Stimulated activated CD8-positive, alpha-beta memory T cell treated with anti-CD3 and anti-CD28 coated beads, Interleukin-4, amount 100 ng/mL, for 1 hour (primary cell): ENCODE measurements at places on chromosomes 7 and 10.

DNA sequence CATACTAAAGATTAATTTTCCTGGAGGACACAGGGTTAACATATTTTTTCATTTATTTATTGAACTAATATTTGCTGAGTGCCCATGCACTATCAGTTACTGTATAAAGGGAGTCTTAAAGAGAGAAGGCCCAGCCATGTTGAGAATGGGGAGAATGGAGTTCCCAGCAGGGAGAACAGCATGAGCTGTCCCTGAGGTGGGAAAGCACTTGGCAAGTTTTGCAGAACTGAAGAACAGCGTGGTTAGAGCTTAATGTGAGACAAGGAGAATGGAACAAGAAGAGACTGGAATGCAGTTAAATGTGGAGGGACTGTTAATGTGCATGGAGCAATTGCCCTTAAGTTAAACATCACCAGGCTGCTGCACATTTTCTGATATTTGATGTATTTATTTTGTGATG is 435.4 kb downstream of the SUGCT start:
- no peak for DNase-seq

DNA sequence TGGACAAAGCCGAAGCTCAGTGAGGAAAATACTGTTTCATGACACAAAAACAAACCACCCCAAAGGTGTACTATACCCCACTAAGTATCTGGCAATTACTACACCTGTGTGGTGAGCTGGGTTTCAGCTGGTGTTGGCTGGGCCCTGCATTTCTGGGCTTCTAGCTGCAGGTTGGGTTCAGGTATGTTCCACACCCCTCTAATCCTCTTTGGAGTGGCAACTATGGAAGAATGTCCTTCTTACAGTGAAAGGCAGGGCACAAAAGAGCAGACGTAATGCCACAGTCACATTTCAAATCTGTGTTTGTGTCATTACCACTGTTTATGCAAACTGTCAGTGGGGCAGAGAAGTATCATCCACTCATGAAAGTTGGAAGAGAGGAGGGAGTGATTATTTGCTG is 201.5 kb upstream of the FZD1 start:
- no peak for DNase-seq

GRCh38 chr7:101882595-101883564 is 65.5 kb downstream of the CUX1 start:
- DNase-seq = no peak

DNA sequence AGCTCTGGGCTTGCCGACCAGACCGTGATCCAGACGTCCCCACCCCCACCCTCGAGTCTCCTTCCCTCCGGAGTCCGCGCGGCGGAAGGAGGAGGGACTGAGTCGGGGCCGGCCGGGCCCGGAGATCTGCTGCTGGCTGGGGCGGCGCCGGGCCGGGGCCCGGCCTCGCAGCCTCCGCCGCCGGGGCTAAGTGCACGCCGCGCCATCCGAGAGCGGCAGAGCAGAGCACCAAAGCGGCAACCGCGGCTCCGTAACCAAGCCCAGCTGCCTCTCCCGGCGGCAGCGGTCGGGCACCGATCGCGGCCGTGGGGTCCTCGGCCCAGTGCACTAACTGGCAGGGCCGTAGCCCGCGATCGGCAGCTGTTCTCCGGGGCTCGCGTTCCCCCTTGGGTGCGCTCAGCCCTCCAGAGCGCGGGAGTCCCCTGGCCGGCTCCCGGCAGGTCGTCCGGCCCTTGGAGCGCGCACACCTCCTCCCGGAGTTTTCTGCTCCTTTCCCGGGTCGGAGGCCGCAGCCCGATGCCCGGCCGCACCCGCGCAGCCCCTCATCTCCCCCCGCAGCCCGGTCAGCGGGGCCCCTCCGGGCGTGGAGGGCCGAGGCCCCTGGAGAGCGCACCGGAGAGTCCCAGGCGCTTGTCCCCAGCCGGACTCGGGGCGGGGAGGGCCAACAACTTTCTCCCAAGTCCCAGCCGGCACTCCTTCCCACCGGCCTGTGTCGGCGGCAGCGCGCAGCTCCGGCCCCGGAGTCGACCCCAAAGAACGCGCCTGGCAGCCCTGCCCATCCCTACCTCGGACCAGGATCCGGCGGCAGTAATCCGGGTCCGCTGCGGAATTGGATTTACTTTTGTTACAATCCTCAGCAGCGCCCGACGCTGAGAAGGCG is 799 bp downstream of the VAX1 start:
- DNase-seq = no peak

DNA sequence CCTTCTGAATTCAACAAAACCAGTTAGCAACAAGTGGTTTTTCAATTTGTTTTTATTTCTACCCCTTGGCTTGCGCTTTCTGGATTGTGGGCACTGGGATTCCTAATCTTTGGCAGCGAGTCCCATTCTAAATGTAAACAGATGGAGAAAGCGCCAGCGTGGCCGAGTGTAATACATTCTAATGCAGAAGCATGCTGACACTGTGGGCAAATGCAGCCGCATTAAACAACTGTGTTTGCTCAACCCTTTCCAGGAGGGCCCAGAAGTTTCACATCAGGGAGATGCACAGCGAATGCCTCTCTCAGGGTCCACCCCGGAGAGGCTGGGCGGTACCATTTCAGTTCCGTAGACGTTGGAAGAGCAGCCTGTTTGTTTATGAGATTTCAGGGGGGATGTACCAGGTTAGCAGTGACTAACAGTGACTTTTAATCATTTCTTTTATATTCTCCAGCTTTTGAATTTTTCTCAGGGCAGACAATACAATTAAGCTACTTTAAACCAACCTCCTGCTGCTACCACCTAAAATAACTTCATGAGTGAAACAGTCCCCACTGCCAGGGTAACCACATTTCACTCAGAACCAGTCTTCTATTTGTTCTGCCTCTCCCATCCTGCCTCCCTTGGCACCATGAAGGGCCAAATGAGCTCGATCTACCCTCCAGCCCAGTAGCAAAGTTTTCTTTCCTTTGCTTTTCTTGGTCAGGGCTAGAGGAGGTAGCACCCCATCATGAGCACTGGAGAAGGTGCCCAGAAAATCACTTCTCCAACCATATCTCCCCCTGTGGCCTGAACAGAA is 164.2 kb upstream of the ITGB1 start:
- DNase-seq = no peak

DNA sequence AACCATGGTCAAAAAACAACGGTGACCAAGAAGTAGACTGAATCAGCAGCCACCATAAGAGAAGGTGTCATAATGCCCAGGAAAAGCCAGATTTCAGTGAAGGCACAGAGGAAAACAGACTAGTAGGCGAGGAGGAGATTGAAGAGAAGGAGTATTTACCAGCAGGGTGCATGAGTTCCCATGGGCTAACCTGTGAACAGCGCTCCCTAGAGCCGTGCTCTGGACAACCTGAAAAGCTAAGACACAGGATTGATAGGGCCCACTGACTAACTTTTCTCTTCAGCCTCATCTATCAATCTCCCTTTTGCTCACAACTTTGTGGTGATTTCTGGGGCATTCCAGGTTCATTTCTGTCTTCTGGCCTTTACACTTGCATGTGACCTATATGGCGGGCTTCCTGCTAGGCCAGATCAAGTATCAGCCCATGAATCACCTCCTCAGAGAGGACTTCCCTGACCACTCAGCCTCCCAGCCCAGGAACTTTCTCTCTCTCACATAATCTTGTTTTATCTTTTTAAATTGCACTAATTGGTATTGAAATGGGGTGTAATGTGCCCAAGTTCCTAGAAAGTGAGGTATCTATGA is 12.8 kb downstream of the ANKRD22 start:
- no peak for DNase-seq

DNA sequence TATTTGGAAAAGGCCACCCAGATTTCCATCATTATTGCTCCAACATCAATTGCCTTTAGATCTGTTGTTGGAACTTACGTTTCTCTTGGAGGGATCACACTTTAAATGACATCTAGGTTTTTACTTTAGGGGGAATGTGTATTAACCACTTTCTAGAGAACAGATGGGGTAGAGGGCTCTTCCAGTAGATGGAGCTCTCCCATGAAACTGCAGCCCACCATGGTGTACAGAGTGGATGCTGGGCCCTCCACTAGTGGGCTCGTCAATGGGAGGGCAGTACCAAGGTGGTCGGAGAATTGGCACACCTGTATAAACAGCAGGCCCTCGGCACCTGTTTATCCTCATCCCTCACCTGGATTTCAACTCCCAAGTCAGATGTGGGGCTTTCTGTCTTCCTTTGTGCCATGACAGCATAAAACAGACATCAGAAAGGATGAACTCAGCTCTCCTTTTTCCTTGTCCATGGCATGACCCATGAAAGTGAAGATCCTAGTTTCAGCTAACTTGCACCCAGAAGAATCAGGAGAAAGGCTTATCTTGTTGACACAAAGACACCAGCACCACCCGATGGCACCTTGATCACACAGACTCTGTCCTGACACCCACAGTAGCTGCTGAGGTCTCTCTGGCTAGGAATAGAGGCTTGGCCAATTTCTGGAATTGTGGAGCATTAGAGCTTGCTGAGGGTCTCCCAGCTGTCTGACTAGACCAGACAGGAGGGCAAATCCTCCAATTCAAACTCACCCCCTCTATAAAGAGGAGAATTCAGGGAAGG is 150.5 kb downstream of the CYP26A1 start:
- DNase-seq = no peak

DNA sequence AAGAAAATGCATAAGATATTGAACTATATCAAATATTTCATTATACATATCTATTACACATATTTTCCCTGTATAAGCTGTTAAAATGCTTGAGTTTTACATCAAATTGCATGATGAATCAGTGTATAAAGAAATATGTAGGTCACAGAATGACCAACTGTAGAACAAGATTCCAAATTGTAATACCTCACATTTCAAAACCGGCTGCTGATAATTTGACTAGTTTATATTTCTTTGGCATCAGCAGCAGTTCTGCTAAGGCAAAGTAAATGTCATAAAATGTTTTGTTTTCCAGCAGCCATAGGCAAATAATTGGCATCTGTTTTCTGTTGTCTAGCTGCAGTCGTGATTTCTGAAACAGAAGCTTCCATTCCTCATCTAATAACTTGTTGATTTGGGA is 633.9 kb downstream of the ARL4A start:
- DNase-seq = no peak

GRCh38 chr7:139763330-139763729 is 14.5 kb downstream of the HIPK2 start:
- DNase-seq = no peak

DNA sequence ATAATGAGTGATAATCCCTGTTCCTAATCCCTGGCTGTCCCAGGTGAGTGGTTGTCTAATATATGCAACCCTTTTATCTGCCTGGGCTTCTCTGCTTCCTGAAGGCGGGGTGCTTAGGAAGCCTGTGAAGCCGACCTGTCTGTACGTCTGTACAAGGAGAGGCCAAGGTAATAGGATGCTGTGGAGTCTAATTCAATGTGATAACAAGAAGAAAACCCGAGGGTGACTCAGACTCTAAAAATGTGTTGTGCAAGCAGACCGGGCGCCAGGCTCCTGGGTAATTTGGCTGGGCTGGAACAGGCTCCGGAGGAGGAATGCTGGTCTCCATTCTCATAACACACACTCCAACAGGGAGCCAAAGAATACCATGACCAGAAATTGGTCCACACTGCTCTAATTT is 43.6 kb downstream of the THNSL1 start:
- no peak for DNase-seq

DNA sequence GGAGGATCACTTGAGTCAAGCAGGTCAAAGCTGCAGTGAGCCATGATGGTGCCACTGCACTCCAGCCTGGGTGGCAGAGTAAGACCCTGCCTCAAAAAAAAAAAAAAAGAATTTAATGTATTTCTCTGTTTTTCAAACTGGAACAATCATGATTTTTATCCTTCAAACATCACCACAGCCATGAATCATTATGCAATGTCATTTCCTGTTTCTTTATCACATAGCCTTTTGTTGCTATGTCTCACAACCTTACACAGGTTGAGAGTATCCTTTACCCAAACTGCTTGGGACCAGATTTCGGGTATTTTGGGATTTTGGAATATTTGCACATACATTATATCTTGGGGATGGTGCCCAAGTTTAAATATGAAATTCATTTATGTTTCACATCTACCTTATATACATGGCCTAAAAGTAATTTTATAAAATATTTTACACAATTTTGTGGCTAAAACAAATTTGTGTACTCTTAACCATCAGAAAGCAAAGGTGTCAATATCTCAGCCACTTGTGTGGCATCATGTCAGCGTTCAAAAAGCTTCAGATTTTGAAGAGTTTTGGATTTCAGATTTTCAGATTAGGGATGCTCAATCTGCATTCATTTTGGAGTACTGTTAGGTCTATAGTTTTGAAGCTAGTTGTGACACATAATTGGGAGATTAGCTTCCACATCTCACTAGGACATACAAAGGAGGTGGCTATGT is 8.2 kb downstream of the NT5C3A start:
- no peak for DNase-seq

DNA sequence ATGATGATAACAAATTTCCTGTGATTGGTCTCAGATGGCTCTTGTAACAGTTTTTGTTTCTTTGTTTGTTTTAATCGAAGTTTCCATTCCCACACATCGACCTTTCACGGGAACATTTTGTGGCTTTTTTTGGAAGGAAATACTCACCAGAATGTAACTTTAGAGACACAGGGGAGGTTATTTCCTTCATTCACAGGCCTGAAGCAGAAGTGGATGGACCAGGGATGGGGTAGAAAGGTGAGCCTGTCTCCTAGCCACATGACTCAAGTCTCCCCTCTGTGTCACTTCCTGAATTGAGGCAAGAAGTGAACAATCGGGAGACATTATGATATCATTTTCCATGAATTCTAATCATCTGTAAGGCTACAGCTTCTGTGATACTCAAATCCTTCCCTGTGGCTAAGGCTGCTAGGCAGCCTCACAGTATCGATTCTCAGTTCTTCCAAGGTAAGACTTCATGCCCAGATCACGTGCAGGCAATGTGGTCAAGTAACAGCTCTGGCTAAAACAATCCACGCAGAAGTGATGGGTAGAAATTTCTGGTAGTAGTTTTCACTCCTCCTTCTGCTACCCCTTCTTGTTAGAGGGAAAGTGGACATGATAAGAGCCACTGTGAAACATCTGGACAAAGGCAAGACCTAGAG is 203.9 kb upstream of the NEBL start:
- no peak for DNase-seq

- no peak for DNase-seq
Measured at GRCh38 chr7:128454808-128455542, 703 bp upstream of the HILPDA start.

- no peak for DNase-seq
Measured at GRCh38 chr10:131743190-131744151, 157.3 kb upstream of the PPP2R2D start.

DNA sequence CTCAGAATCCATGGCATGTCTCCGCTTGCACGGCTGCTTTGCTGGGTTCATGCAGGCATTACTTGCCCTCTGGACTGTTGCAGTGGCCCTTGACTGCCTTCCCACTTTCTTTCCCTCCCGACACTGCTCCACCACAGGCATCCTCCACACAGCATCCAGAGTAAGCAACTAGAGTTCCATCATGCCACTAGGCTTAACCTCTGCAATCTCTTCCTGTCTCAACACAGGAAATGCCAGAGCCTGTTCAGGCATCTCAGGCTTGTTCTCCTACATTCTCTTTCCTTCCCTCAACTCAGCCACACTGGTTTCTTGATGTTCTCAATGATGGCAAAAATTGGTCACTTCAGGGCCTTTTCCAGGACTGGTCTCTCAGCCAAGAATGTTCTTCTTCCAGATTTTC is 284.5 kb upstream of the KLF6 start:
- DNase-seq = no peak

GRCh38 chr10:20418286-20418685 is 478.8 kb downstream of the NEBL start:
- no peak for DNase-seq
